Fibroblast of lung (primary cell): ENCODE measurements at places on chromosomes 2 and 18. TPM values are rescaled to one million over a fixed set of nuclear protein-coding genes. Genes with fewer than 3 reads are reported as not detected.

DNA sequence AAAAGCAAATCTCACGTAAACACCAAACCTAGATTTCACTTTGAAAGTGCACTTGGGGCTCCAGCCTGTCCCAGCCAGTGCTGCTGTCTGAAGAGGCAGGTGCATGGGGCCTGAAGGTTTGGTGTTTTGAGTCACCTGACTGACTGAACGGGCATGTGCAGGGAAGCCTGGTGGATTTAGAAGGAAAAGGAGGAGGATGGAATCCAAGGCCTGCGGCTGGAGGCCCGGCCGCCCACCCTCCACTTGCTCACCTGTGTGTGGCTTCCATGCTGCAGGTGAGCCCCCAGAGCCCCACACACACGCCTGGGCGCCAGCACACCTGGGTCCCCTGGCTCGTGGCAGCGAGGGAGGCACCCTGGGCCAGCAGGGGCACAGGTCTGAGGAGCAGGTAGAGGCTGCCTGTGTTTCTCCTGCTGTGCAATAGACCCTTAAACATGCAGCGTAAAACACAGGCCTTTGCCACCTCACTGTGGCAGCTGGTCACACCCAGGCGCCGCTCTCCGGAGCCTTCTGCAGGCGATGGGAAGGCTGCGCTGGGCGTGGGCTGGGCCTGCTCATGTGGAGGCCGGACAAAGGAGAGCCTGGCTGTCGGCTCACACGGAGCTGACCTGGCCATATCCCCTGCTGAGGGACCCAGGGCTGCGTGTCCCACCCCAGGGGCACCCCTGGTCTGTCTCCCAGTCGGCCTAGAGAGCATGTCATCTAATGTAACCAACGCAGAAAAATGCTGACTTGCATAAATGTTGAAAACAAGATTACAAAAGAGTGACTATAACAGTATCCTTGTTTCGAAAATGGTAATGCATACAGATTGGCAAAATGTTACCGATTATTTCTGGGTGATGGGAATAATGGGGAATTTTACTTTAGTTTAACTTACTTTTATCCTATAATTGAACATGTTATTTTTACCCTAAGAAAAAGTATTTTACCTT lies 71.3 kb downstream of the TMEM18 start:
- no peak overlapping the region for H3K27ac ChIP-seq
- H3K4me3 ChIP-seq: no peak overlapping the region

SLC20A1 gene
- total RNA-seq: 36.7 and 61.3 TPM in 2 replicates

DNA sequence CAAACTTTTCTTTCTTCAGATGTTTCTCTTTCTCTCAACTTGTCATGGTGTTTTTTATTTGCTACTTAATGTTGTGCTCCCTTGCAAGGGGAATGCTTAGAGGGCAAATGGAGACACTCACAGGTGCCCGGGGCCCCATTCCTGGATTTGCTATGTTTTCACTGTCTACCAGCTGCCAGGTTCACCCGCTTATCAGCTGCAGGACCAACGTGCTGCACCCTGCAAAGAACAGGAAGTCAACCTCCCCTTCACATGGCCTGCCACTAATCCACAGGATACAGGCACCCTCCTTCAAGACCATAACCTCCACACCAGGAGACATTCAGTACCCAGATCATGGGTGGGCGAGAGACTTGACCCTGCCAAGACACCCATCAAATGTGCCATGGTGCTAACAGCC lies 237.6 kb upstream of the STON1 start:
- no peak for DNase-seq
- H3K36me3 ChIP-seq: no peaks in the 10 kb centered on the region
- no peak overlapping the region for H3K27ac ChIP-seq
- no peaks in the 10 kb centered on the region for H3K27me3 ChIP-seq
- H3K4me1 ChIP-seq: no peaks in the 10 kb centered on the region

DNA sequence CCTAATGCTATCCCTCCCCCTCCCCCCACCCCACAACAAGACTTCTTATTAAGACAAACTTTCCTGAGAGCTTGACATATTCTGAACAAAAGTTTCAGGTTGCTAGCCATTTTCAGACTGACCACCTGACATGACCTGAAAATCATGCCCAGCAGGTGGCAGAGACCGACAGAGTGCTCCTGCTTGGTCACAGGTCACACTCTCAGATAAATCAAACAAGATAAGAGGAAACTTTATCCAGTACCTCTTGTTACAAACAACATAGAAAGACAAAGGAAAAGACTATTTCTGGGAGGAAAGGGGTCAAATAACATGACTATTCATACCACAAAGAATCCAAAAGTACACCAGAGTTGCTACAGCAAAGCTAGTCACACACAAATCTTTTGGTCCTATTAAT lies 107.4 kb downstream of the TMEM200C start:
- no peaks in the 10 kb centered on the region for H3K4me1 ChIP-seq
- DNase-seq: no peak

THSD7B gene
- total RNA-seq: under 0.01 TPM in 2 replicates
